ENCODE measurements at places on chromosomes 1 and 21.

DNA sequence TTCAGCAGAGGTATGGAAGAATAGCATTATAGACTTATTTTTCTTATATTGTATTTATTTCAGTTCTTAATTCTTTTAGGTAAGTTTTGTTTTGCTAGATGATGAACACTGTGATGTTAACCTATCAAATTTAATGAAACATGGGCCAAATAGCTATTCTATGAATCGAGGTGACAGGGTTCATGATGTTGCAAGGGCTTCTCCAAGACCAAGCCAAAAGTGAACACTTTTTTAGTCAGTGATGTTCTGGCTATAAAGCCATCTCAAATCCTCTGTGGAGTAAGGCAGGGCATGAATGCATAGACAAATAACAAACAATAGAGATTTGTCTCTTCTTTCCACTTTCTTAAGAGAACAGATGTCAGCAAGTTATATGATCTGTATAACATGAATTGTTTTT is 26.7 kb downstream of the C1orf146 start:
- no peak for DNase-seq

GRCh38 chr1:232223183-232223708 is 406.7 kb downstream of the SIPA1L2 start:
- no peak for DNase-seq

- no peak for DNase-seq
Observed at GRCh38 chr21:16865632-16866031, 647.2 kb upstream of the CXADR start.

GRCh38 chr21:45551316-45551715 is 9.1 kb upstream of the SLC19A1 start:
- DNase-seq: no peak

DNA sequence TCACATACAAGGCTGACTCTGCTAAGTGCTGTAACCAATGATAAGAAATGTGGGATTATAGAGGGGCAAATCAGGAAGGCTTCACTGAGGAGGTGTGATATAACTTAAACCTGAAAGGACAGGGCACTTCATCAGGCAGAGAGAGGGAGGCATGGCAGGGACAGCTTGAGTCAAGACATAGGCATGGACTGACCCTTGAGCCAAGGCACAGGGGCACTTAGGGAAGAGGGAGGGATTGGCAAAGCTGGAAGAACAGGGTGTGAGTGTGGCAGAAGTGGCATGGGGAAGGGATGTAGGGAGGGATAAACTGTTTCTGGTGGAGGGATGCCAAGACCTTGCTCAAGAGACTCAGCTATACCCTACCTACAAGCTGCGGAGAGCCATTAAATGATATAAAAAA is 81.3 kb downstream of the PLXNA2 start:
- DNase-seq: no peak

- DNase-seq: no peak
Observed at GRCh38 chr1:13816016-13816760, 116.2 kb downstream of the PRDM2 start.

DNA sequence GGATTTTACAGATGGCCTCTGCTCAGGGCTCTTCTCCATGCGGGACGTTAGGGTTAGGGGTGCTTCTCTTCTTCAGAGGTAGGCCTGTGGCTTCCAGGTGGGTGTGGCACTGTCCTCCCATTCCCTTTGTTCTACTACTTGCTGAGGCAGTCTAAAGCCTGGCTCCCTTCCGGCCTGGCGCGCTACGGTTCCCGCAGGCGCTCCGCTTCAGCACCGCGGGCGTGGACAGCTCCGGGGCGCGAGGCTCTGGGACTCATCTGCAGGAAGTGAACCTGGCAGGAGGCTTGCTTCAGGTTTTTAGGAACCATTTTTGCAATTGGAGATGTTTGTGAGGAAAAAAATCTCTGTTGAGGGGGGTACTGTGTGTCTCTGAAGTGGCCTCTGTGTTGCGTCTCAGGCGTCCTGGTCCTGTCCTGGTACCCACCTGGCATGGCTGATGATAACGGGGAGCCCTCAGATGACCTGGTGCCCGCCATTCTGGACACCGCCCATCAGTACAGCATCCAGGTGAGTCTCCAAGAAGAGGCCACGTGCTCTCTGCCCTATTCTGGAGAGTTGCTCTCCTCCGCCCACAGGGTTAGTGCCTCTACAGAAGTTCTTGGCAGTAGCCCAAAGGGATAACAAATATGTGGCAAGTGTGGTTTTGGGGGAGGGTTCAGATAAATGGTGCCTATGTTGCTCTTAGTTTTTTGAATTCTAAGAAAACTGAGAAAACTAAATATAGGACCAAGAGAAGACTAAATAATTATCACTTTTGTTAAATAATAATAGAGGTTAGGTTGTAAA is 1.9 kb downstream of the MANEAL start:
- DNase-seq: peak; percentile 76

DNA sequence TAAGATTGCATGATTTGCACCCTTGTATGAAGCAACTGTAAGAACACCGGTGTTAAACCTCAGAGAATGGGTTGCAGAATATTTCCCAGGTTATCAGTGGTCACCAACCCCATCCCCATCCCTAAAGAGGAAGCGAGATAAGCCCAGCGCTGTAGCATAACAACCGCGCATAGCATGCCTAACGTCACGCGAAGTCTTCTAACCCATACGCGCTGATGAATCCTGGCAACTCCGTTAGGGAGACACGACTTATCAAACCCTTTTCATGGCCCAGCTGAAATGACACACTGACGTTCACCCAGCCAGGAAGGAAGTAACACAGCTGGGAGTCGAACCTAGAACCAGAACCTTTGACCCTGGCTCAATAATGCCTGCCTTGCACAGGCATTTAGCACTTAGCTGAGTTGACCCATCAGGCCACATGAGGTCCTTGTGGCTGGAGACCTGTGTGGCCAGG is 24.2 kb downstream of the TMEM51 start:
- DNase-seq: no peak

DNA sequence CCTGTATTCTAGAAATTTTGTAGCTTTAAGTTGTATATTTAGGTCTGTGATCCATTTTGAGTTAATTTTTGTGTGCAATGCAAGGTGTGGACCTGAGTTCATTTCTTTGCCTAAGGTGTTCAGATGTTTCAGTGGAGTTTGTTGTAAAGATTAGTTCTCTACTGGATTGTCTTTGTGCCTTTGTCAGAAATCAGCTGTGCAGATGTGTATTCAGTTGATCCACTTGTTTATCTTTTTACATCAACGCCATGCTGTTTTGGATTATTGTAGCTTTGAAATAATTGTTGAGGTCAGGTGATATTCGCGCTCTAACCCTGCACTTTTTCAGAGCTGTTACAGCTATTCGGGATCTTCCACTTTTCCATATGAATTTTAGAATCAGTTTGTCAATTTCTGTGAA is 32.8 kb downstream of the SKI start:
- no peak for DNase-seq

GRCh38 chr1:235759336-235759735 is 107.4 kb downstream of the LYST start:
- no peak for DNase-seq

DNA sequence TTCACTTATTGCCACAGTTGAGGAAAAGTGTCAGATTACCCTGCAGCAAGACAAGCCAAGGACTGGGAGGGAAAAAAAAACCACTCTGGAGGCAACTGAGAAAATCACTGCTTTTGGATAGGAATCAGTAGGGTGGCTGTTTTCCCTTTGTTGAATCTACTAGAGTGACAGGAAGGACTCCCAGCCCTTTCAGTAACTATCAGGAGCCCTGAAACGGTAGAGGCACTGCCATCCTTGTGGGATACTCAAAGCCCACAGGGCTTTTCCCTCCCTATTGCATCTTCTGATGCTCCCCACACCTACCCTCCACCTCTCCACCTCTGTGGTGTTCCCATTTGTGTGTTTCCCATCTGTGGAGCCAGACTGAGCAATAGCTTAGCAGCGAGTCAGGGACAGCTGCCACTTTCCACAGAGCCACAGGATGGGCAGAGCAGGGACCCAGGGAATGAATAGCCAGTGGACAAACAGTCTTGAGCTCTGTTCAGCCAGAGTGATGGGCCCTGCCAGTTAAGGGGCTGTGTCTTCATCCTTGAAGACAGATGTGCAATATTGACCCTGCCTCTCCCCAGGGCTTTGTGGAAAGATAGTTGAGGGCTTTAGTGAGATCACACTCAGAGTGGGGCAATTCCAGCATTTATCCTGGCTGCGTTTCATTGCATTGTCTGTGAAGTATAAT is 13.9 kb downstream of the UBIAD1 start:
- DNase-seq: no peak

- DNase-seq: no peak
Observed at GRCh38 chr1:207264663-207265252, 56.7 kb upstream of the CD55 start.

DNA sequence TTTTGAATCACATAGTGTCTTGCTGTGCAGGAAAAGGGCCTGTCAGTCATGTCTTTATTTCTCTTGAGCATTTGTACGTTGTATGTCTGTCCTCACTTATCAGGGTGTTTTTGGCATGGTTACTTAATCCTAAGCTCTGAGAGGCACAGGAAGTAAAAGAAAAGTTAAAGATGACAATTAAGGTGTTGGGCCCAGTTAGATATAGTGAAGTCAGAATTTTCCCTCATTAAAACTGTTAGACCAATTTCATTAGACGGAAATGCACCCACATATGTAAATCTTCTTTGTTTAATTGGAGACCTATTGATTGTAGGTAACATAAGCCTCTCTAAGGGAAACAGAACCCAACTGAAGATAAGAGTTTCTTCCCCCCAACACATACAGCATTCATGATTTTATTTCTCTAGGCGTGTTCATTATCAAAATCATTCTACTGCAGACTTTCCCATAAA is 21.9 kb downstream of the NFIA start:
- no peak for DNase-seq

GRCh38 chr1:89831462-89832120 is 10.8 kb downstream of the LRRC8D start:
- no peak for DNase-seq

- DNase-seq: peak; percentile 65
Observed at GRCh38 chr1:109399326-109399957, 1.7 kb upstream of the SORT1 start.

DNA sequence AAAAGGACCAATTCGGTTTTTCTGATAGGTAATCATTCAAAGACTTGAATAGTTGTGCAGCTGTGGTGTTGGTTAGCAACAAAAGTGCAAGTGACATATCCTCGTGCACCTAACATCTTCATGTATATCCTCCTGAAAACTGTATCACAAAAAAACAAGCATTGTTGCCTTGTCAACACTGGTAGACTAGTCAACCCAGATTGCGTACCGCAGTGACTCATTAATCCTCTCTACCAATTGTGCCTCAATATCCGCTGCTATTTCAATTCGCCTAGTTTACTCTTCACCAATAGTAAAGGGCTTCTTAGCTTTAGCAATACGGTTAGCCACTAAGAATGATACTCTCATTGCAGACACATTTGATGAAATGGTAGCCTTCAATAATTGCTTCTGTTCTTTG is 3.5 kb downstream of the HHAT start:
- no peak for DNase-seq

- no peak for DNase-seq
Observed at GRCh38 chr21:34835526-34835925, 166.7 kb downstream of the CLIC6 start.

DNA sequence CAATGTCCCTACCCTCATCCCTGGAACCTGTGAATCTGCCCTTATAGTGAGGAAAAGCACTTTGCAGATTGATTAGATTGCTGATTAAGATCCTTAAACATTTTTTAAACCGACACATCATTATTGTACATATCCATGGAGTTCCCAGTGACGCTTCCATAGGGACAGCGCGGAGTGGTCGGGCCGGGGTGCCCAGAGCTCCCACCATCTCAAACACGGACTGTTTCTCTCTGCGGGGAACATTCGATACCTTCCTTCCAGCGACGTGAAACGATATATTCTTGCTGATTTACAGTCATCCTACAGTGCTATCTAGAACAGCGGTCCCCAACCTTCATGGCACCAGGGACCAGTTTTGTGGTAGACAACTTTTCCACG is 4.0 kb downstream of the KRTAP10-12 start:
- DNase-seq: no peak

GRCh38 chr1:201889090-201889968 is 631 bp downstream of the SHISA4 start:
- DNase-seq: no peak

DNA sequence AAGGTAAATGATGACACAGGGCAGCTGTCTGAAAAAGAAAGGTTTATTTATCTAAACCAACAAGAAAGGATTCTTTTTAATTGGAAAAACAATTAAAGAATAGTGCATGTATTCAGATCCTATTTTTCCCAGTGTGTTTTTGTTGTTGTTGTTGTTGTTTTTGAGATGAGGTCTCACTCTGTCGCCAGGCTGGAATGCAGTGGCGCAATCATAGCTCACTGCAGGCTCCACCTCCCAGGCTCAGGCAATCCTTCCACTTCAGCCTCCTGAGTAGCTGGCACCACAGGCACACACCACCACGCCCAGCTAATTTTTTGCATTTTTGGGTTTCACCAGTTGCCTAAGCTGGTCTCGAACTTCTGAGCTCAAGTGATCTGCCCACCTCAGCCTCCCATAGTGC is 22.1 kb downstream of the NEK2 start:
- no peak for DNase-seq

GRCh38 chr1:112935461-112936111 is 20.4 kb downstream of the SLC16A1 start:
- DNase-seq: no peak

- DNase-seq: no peak
Observed at GRCh38 chr1:53176452-53177208, 20.0 kb upstream of the CPT2 start.

DNA sequence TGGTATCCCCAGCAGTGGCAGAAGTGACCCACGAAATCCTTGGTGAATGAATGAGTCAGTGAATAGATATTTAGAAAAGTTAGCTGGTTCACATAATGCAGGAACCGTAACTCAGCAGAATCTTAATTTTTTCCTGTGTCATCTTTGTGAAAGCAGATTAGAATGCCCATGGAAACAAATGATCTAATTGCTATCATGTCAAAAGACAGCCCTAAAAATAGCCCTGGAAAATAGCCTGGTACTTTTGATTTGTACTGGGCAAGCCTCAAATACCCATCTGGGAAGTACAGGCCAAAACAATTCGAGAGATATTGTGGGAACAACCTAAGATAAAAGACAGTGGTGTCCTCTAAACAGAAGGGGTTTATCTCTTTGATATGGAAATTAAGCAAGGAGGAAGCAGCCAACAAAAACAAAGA is 21.1 kb downstream of the FYB2 start:
- no peak for DNase-seq

DNA sequence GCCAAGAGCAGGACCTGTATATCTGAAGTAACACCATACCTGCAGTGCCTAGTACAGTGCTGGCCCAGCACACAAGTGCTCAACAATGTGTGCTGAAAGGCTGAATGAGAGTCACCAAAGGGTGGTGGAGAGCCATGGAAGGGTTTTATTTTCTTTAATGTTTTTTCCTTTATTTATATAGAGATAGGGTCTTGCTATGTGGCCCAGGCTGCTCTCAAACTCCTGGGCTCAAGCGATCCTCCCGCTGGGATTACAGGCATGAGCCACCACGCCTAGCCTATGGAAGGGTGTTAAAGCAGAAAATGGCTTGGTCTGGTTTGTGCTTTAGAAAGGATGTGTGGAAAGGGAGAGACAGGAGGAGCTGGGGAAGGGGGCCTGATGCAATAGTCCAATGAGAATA is 13.3 kb upstream of the TTC39A start:
- no peak for DNase-seq

GRCh38 chr1:81550753-81551152 is 250.0 kb upstream of the ADGRL2 start:
- no peak for DNase-seq

Data from GM20000 (cell line).